ENCODE measurements at places on chromosomes 5 and 9.

DNA sequence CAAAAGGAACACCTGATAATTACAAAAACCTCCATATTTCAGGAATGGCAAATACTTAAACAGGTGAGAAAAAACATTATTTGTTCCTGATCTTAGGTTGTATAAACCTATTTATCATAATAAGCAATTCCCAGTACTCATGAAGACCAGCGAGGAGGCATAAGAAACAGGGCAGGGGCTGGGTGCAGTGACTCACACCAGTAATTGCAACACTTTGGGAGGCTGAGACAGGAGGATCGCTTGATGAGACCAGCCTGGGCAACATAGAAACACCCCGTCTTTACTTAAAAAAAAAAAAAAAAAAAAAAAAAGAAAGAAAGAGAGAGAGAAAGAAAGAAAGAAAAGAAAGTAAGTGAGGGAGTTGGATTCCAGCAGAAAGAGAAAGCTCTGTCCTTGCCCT lies 21.6 kb downstream of the CCNJL start:
- no peaks in the 10 kb centered on the region for H3K36me3 ChIP-seq
- no peaks in the 10 kb centered on the region for H3K4me1 ChIP-seq
- no peak overlapping the region for H3K27ac ChIP-seq
- H3K27me3 ChIP-seq, result peaks cover 2% of the 10 kb centered on the region
- DNase-seq, result no peak
- H3K4me3 ChIP-seq, result no peak overlapping the region

GRCh38 chr5:60354311-60354710 lies 345.7 kb downstream of the DEPDC1B start:
- DNase-seq, result no peak
- no peak overlapping the region for H3K4me3 ChIP-seq
- H3K27ac ChIP-seq, result no peak overlapping the region
- H3K4me1 ChIP-seq, result no peaks in the 10 kb centered on the region
- H3K36me3 ChIP-seq, result no peaks in the 10 kb centered on the region
- no peaks in the 10 kb centered on the region for H3K27me3 ChIP-seq

GRCh38 chr5:178186427-178186826 lies 744 bp downstream of the GMCL2 start:
- no peaks in the 10 kb centered on the region for H3K27me3 ChIP-seq
- no peaks in the 10 kb centered on the region for H3K36me3 ChIP-seq

DNA sequence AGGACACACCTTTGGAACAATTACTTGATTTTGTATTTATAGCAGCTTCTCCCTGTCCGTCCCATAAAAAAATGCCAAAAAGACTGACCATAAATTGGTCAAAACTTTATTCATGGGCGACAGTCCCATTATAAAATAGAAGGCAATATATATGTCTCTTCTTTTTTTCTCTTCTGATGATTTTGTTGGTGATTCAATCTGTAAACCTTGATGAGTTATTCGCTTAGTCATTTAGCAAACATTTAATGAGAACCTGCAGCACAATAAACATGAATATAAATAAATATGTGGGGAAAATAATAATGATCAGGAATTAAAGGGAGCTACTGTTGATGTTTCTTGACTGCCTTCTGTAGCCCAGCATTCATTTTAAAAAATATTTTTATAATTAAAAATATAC lies 356.4 kb upstream of the ACTBL2 start:
- H3K4me1 ChIP-seq, result no peaks in the 10 kb centered on the region
- H3K4me3 ChIP-seq, result no peak overlapping the region
- no peaks in the 10 kb centered on the region for H3K36me3 ChIP-seq
- no peak overlapping the region for H3K27ac ChIP-seq
- H3K27me3 ChIP-seq, result no peaks in the 10 kb centered on the region

DNA sequence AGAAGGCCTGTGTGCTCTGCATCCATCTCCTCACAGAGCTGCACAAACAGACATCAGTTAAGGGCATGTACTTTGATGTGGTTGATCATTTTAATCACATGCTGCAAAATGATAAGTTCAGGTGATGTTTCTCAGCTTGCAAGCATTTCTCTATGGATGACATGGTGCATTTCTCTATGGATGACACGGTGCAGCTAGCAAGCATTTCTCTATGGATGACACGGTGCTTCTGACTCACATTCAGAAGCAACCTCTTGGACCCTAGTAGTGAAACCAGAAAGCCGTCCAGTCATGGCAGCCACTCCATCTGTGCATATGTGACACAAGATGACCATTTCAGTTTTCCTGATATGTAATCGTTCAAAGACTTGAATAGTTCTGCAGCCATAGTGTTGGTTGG lies 24.1 kb upstream of the RNF20 start:
- H3K36me3 ChIP-seq, result no peaks in the 10 kb centered on the region
- H3K4me1 ChIP-seq, result no peaks in the 10 kb centered on the region
- H3K27ac ChIP-seq, result no peak overlapping the region
- H3K4me3 ChIP-seq, result no peak overlapping the region
- no peak for DNase-seq

DNA sequence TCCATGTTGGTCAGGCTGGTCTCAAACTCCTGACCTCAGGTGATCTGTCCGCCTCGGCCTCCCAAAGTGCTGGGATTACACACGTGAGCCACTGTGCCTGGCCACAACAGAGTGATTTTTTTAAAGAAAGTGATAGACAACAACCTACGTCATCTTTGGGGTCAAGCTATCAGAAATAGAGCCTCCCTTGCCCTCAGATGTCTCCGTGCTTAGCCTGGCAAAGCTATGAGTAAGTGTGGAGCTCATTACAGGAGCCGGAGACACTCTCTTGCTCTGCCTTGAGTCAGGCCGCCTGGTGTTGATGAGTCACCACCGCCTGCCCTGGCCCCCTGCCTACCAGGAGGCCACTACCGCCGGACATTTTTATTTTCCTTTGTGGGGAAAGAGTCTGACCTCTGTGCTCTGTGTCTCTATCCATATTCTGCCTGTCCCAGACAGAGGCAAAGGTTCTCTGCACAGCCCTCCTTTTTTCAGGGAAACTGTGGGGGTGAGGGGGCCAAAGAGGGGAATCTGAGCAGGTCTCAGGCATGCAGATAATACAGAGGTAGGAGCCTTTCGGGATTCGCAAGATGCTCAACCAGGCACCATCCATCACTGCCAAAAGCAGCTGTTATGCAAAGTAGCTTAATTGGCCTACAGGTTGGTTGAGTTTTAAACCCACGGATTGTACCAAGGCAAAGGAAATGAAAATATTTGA lies 123.7 kb upstream of the CPEB4 start:
- no peak for DNase-seq
- no peaks in the 10 kb centered on the region for H3K36me3 ChIP-seq
- no peaks in the 10 kb centered on the region for H3K27me3 ChIP-seq
- no peak overlapping the region for H3K4me3 ChIP-seq
- H3K27ac ChIP-seq, result no peak overlapping the region
- no peaks in the 10 kb centered on the region for H3K4me1 ChIP-seq

- H3K4me1 ChIP-seq, result no peaks in the 10 kb centered on the region
- no peaks in the 10 kb centered on the region for H3K36me3 ChIP-seq
- H3K27me3 ChIP-seq, result peaks cover under 1% of the 10 kb centered on the region
- DNase-seq, result no peak
- H3K27ac ChIP-seq, result no peak overlapping the region
Observed at GRCh38 chr5:41670854-41671479, 160.6 kb upstream of the PLCXD3 start.

DNA sequence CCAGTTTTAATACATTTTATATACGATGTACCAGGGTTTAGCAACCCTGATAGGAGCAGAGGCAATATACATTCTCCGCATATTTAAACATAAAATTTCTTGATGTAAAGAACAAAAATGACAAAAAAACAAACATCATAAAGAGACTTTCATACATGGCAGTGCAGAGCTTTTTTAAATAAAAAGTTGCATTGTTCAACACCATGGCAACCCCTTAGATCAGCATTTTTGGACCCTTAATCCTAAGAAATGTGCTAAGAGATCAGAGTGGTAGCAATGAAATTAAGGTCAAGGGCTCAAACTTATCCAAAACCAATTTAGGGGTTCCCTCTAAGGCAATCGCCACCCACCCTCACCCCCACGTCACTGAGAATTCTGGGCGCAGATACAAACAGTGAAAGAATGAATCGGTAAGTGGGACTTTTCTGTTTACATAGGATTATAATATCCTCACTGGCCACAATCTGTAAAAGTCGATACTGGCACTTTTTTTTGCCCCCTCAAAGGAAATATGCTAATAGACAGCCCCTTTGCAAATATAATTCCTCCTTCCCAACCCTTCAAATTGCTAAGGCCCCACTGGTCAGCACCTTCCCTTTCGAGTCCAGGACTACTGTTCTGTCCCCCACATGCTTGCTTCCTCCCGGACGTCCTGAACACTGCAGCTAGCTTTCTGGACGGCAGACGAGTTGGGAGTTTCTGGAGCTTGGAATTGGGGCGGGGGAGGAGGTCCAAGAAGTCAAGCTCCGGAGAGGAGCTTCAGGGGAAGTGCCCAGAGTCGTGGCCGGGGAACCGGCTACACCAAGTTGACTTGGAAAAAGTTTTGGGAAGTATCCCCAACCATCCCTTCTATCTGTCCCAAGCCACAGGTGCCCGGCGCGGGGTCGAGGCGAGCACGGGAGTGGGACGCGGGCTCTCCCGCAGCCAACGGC lies 2.2 kb downstream of the GAS1 start:
- H3K36me3 ChIP-seq, result no peaks in the 10 kb centered on the region
- peak overlapping the region; percentile 56 for H3K4me3 ChIP-seq
- H3K4me1 ChIP-seq, result peaks cover 4% of the 10 kb centered on the region
- peaks cover 53% of the 10 kb centered on the region for H3K27me3 ChIP-seq

All from T-helper 2 cell treated with Interferon-gamma antibody and Interleukin-4, amounts not matched to agents 5 μg/mL and 100 μg/mL, for 36 hours (primary cell).